ENCODE measurements at places on chromosomes 16 and 17. TPM values are rescaled to one million over a fixed set of nuclear protein-coding genes. Genes with fewer than 3 reads are reported as not detected.

The CA4 gene
- 3.6 TPM for total RNA-seq

DNA sequence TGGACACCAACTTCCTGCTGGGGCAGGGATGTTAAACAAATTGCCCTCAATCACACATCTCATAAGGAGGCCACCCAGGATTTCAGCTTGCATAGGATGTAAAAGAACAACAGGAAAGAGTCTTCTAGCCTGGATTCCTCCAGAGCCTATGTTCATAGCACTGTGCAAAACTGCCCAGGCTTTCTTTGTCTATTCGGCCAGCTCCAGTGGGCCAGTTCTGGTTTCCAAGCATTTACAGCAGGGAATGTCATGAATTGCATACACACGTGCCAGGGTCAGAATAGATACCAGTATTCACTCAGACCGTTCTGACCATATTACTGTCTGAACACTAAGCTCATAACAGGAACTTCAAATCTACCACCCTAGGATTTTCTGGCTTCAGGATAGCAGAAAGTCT lies 273.2 kb downstream of the CDH8 start:
- H3K36me3 ChIP-seq = no peaks in the 10 kb centered on the region
- H3K4me3 ChIP-seq = no peak overlapping the region
- DNase-seq = no peak
- H3K27me3 ChIP-seq = no peaks in the 10 kb centered on the region

DNA sequence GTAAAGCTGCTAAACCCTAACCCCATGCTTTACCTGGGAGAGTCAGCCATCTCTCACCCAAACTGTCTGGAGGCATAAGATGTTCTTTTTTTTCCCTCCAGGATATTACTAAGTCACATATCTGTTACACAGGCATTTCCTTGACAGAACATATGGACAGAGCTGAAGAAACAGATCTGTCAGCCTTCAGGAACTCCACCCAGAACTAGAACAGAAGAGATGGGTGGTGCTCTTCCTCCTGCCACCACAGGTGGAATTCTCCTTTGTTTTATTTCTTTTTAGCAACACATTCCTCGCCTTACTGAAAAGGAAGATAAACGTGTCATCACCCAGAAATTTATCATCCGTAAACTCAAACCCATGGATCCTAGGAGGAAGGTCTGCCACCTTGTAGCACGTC lies 8.8 kb downstream of the MYCBPAP start:
- no peak overlapping the region for H3K27ac ChIP-seq
- no peak overlapping the region for H3K4me3 ChIP-seq
- no peaks in the 10 kb centered on the region for H3K36me3 ChIP-seq
- H3K27me3 ChIP-seq = no peaks in the 10 kb centered on the region
- no peak for DNase-seq
- no peaks in the 10 kb centered on the region for H3K4me1 ChIP-seq

The HYDIN gene
- 1.8 TPM for total RNA-seq

The RASL10B gene
- 22.8 TPM for total RNA-seq

The KRT34 gene
- not detected for total RNA-seq

GRCh38 chr16:49341706-49342105 lies 31.9 kb upstream of the C16orf78 start:
- no peaks in the 10 kb centered on the region for H3K4me1 ChIP-seq
- no peak overlapping the region for H3K27ac ChIP-seq
- H3K27me3 ChIP-seq = no peaks in the 10 kb centered on the region
- no peak overlapping the region for H3K4me3 ChIP-seq
- no peak for DNase-seq
- H3K36me3 ChIP-seq = no peaks in the 10 kb centered on the region

DNA sequence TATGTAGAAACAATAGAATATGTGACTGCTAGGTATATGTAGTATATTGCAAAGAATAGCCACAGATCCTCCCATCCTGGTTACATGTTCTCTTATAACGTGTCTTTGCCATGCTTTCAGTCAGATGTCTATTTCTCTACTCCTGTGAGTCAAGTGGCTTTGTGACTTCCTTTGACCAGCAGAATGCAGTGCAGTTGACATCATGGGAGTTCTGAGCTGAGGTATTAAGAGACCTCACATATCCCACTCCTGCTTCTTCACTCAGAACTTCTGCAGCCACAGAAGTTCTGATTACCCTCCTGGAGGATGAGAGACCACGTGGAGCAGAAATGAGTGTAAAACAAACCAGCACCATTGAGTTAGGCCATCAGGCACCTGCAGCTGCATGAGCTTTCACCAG lies 222.5 kb downstream of the PRKCA start:
- no peaks in the 10 kb centered on the region for H3K4me1 ChIP-seq
- H3K36me3 ChIP-seq = no peaks in the 10 kb centered on the region
- no peak overlapping the region for H3K4me3 ChIP-seq
